CD4-positive, alpha-beta memory T cell (primary cell): ENCODE measurements at places on chromosomes 3 and 15. TPM values are rescaled to one million over a fixed set of nuclear protein-coding genes. Genes with fewer than 3 reads are reported as not detected.

GRCh38 chr3:70889162-70890019 is 577.0 kb upstream of the MDFIC2 start:
- DNase-seq: no peak
- no peak overlapping the region for H3K4me3 ChIP-seq
- no peaks in the 10 kb centered on the region for H3K4me1 ChIP-seq

- no peak overlapping the region for H3K27ac ChIP-seq
- H3K27me3 ChIP-seq: no peaks in the 10 kb centered on the region
- DNase-seq: no peak
- H3K4me3 ChIP-seq: no peak overlapping the region
- no peaks in the 10 kb centered on the region for H3K36me3 ChIP-seq
These were observed 204.9 kb downstream of the CNTN4 start for GRCh38 chr3:2303566-2303965.

SCG3 gene
- not detected for total RNA-seq

TMEM40 gene
- total RNA-seq: not detected
